ENCODE measurements at places on chromosomes 11 and 22.

- peaks cover 4% of the 10 kb centered on the region for H3K27me3 ChIP-seq
- H3K4me3 ChIP-seq: no peak overlapping the region
- no peak for DNase-seq
- H3K27ac ChIP-seq: no peak overlapping the region
These were observed 14.4 kb upstream of the DEPDC7 start for GRCh38 chr11:33001281-33001680.

DNA sequence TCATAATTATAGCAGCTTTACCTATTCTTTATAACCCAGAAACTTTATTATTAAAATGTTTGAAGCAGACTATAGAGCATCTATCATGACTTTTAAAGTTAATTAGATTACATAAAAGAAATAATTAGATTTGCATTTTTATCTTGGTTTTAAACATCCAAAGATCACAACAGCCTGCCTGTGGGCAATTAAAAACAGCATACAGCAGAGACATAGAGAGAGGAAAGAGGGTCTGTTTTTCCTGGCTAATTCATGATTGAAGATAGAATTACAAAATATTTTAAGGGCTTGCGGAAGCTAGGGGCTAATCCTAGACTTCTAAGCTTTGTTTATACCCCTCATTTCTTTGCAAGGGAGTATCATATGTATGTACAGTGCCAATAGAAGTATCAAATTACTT is 178.1 kb downstream of the SOX6 start:
- H3K36me3 ChIP-seq: no peaks in the 10 kb centered on the region
- H3K27ac ChIP-seq: no peak overlapping the region
- H3K27me3 ChIP-seq: no peaks in the 10 kb centered on the region
- no peak overlapping the region for H3K4me3 ChIP-seq

DNA sequence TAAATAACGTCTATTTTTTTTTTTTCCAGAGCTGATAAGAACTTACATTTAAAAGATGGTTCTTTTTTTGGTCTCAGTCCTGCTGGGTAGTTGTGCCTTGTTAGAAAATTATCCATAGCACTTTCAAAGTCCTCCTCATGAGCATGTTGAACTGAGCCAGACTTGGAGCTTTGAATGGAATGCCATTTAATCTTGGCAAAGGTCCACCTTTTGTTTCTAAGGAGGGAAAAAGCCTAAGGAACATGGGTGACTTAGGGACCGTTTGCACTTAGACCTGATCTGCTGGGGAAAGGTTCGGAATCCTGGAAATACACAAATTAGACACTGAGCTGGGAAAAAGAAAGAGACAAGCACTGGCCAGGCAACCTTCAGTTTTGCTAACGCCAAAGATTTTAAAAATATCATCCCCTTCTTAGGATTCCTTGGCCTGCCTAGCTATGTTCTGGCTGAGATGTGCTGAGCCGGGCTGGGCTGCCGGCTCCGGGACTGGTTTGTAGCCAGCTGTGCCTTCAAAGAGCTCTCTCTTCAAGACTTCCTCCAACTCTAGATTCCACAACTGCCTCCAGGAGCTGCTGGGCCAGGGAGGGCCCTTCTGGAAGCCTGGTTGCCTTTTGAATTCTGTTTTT is 67.4 kb downstream of the ENDOD1 start:
- no peaks in the 10 kb centered on the region for H3K36me3 ChIP-seq
- peaks cover 4% of the 10 kb centered on the region for H3K27me3 ChIP-seq
- no peak for DNase-seq
- H3K27ac ChIP-seq: no peak overlapping the region
- H3K4me1 ChIP-seq: peaks cover 14% of the 10 kb centered on the region

DNA sequence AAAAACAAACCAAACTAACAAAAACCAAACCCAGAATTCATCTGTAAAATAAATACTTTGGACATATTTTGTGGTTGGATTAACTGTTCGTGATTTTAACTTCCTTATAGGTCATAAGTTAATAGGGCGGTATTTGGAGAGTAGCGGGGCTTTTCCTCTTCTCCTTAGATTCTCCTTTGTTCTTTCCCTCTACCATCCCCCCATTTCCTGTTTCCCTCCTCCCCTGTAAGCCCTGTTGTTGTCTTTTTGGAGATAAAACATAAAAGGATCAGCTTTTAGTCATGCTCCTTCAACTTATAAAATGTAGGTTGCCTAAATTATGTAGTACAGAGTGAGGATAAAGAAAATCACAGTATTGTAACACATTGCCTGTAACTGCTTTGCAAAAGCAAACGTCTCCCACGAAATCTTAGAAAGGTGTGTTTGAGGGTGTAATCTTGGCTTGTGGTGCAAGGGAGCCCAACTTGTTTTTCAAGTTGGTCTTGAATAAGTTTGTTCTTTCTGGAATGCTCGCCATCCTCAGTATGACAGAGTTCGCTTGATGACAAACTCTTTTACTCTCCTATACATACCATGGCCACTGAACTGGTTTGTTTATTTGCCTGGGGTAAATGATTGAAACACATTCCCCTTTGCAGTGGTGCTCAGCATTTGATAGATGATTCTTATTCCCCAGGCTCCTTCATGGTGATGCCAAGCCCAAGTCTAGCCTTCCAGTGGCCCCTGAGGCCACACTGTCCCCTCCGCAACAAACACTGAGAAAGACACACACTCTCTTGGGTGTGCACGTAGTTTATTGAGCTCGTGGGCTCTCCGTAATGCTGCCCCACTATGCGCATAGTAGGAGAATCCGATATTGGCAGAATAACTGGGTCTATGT is 49.4 kb downstream of the TEAD1 start:
- H3K27ac ChIP-seq: peak overlapping the region; percentile 97
- DNase-seq: no peak
- peaks cover 1% of the 10 kb centered on the region for H3K27me3 ChIP-seq
- peaks cover 91% of the 10 kb centered on the region for H3K4me1 ChIP-seq

- H3K4me3 ChIP-seq: no peak overlapping the region
- peaks cover 24% of the 10 kb centered on the region for H3K27me3 ChIP-seq
- DNase-seq: no peak
- peaks cover 12% of the 10 kb centered on the region for H3K36me3 ChIP-seq
- H3K4me1 ChIP-seq: peaks cover 37% of the 10 kb centered on the region
These were observed 71.3 kb downstream of the TP53I11 start for GRCh38 chr11:44879432-44879831.

- no peak overlapping the region for H3K4me3 ChIP-seq
- peaks cover 11% of the 10 kb centered on the region for H3K27me3 ChIP-seq
- H3K4me1 ChIP-seq: peaks cover 10% of the 10 kb centered on the region
These were observed 7.6 kb downstream of the NECTIN1 start for GRCh38 chr11:119721129-119722120.

GRCh38 chr11:110453684-110454354 is 24.1 kb downstream of the FDX1 start:
- H3K27ac ChIP-seq: no peak overlapping the region
- H3K4me3 ChIP-seq: no peak overlapping the region
- H3K4me1 ChIP-seq: no peaks in the 10 kb centered on the region

DNA sequence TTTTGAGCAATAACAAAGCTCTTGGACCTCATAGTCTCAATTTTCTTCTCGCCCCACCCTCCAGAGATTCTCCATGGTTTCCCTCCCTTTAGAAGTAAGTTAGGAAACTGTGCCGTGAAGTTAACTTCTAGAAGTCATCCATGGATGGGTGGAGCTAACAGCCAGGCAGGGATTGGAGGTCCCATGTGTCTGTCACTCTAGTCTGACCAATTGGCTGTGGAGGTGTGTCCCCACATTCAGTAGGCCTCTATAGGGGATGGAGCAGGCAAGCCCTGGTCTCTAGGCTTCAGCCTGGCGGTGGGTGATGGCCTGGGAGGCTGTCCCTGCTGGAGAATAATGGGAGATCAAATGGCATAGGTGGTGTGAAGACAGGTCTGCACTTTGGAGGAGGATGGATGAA is 50.7 kb downstream of the TP53I11 start:
- peak; percentile 42 for DNase-seq
- H3K4me3 ChIP-seq: peak overlapping the region; percentile 7
- peak overlapping the region; percentile 62 for H3K27ac ChIP-seq
- peaks cover 19% of the 10 kb centered on the region for H3K4me1 ChIP-seq

DNA sequence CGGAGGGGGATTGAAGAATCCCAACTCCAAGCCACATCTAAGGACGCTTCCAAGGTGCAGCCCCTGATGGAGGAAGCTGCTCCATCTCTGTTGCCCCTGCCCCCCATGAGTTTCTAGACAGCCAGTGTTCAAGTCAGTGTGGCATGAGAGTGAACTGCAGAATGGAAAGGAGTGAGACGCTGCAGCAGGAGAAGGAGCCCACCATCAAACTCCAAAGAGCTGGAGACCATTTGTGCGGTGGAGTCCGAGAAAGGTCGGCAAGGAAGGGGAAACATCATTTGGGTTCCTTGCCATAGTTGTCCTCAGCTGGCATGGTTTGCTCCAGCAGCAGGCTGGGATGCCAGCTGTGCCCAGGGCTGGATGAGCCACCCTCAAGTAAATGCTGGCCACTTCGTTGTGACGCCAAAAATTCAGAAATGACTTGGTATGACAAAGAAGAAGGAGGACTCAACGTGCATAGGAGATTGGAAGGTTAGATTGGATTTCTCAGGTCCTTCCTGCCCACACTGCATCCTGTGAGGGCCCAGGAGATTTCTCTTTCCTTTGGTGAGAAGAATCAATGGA is 16.4 kb downstream of the APOL2 start:
- H3K4me3 ChIP-seq: no peak overlapping the region
- peaks cover 3% of the 10 kb centered on the region for H3K27me3 ChIP-seq
- H3K27ac ChIP-seq: no peak overlapping the region
- no peak for DNase-seq
- peaks cover 8% of the 10 kb centered on the region for H3K36me3 ChIP-seq
- peaks cover 23% of the 10 kb centered on the region for H3K4me1 ChIP-seq

DNA sequence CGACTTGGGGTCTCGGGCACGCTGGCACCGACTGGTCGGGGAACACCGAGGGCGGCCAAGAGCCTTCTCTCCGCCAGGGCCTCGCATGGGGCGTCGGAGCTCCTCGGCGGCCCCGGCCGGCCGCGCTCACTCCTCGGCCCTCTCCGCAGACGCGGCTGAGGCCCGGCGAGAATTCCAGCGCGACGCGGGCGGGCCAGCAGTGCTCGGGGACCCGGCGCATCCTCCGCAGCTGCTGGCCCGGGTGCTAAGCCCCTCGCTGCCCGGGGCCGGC is 5.6 kb downstream of the TBX1 start:
- H3K27ac ChIP-seq: no peak overlapping the region
- H3K4me1 ChIP-seq: peaks cover 25% of the 10 kb centered on the region
- DNase-seq: no peak
- H3K36me3 ChIP-seq: no peaks in the 10 kb centered on the region

DNA sequence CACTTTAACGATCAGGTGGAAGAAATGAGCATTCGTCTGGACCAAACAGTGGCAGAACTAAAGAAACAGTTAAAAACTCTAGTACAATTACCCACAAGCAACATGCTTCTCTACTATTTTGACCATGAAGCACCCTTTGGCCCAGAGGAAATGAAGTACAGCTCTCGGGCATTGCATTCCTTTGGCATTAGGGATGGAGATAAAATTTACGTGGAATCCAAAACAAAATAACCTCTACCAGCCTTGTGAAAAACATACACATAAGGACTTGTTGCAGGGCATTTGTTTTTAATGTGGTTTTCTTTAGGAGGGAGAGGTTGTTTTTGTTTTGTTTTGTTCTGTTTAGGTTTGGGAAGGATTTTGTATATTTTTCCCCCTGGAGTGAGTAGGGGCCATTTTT is 14.2 kb upstream of the TECTA start:
- no peak for DNase-seq
- H3K4me1 ChIP-seq: no peaks in the 10 kb centered on the region
- no peak overlapping the region for H3K4me3 ChIP-seq
- no peak overlapping the region for H3K27ac ChIP-seq
- peaks cover 3% of the 10 kb centered on the region for H3K36me3 ChIP-seq

- H3K4me1 ChIP-seq: peaks cover 17% of the 10 kb centered on the region
- peak within 1 kb of the TSS; percentile 95 for H3K27ac ChIP-seq
- peaks cover 14% of the 10 kb centered on the region for H3K36me3 ChIP-seq
- DNase-seq: peak; percentile 96
These were observed at the start of gene RPLP2 for GRCh38 chr11:809287-810039. RPLP2 (plus strand) TSS chr11:809967; CDS start chr11:810235, 268 bp downstream.

GRCh38 chr11:13480198-13480597 is 15.6 kb downstream of the PTH start:
- no peak overlapping the region for H3K27ac ChIP-seq
- no peaks in the 10 kb centered on the region for H3K36me3 ChIP-seq
- no peak for DNase-seq
- peaks cover 2% of the 10 kb centered on the region for H3K27me3 ChIP-seq
- H3K4me1 ChIP-seq: no peaks in the 10 kb centered on the region

- no peaks in the 10 kb centered on the region for H3K36me3 ChIP-seq
- H3K4me1 ChIP-seq: no peaks in the 10 kb centered on the region
- DNase-seq: no peak
- H3K4me3 ChIP-seq: no peak overlapping the region
These were observed 4.3 kb downstream of the CBX7 start for GRCh38 chr22:39148026-39148726.

DNA sequence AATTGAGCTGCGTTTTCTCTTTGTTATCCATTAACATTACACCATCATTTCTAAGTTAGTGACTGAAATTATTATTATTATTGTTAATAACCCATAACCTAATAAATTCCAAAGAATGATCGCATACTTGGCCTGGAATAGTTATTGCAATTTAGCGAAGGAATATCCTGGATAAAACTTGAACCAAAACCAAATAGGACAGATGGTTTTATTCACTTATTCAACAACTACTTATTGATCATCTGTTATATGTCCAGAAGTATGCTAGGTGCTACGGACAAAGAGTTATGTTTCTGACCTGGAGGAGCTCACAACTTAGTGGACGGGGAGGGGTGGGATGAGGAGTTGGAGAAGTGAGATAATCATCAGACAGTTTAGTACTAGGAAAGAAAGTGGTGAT is 44.8 kb upstream of the ARHGAP20 start:
- no peaks in the 10 kb centered on the region for H3K36me3 ChIP-seq
- no peak for DNase-seq
- no peaks in the 10 kb centered on the region for H3K4me1 ChIP-seq
- no peak overlapping the region for H3K27ac ChIP-seq
- H3K4me3 ChIP-seq: no peak overlapping the region
- no peaks in the 10 kb centered on the region for H3K27me3 ChIP-seq

- peaks cover 6% of the 10 kb centered on the region for H3K4me1 ChIP-seq
- no peak overlapping the region for H3K27ac ChIP-seq
- H3K36me3 ChIP-seq: no peaks in the 10 kb centered on the region
- no peaks in the 10 kb centered on the region for H3K27me3 ChIP-seq
These were observed 11.9 kb upstream of the TESMIN start for GRCh38 chr11:68763181-68763721.

- H3K4me3 ChIP-seq: no peak overlapping the region
- no peak for DNase-seq
- no peaks in the 10 kb centered on the region for H3K36me3 ChIP-seq
- H3K27ac ChIP-seq: no peak overlapping the region
These were observed 836.6 kb downstream of the NTM start for GRCh38 chr11:132206993-132207392.

GRCh38 chr11:130548491-130548833 is 100.0 kb downstream of the ADAMTS15 start:
- H3K27ac ChIP-seq: no peak overlapping the region
- no peaks in the 10 kb centered on the region for H3K27me3 ChIP-seq
- H3K36me3 ChIP-seq: no peaks in the 10 kb centered on the region
- DNase-seq: no peak

All from endothelial cell (in vitro differentiated cells).